Activated CD8-positive, alpha-beta memory T cell treated with anti-CD3 and anti-CD28 coated beads, Interleukin-2, amount 10 ng/mL, durations not matched to agents 7 days and 5 days (primary cell): ENCODE measurements at places on chromosomes 2 and 18.

DNA sequence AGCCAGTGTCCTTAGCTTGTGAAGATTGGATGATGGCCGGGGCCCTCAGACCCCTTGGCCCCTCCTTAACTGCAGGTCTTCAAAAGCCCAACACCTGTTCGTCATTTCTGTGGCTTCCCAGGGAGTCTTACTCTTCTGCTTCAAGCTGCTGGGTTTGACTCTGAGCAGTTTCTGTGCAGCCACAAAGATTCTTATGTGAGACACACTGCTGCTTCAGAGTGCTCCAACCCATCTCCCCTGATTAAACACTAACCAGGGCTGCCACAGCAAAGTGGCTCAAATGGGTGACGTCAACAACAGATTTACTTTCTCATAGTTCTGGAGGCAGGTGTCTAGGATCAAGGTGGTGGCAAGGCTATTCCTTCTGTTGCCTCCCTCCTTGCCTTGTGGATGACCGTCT, 40.8 kb downstream of the TSN start:
- no peak for DNase-seq

DNA sequence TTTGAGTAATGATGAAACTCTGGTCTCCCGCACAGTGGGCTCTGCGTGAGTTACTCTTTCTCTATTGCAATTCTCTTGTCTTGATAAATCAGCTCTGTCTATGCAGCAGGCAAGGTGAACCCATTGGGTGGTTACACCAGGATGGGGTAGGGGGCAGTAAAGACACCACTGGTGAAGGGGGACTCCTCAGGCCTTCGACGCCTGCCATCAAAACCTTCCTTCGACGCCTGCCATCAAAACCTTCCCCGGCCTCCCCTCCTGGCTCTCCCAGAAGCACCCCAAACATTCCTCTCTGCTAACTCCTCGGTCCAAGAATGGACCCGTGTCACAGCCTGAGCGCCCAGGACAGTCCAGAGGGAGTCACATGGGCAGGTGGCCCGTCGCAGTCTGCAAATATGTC, 4.8 kb upstream of the STARD7 start:
- no peak for DNase-seq

- DNase-seq, result no peak
These were observed 175.5 kb downstream of the AGAP1 start for GRCh38 chr2:235669269-235669831.

DNA sequence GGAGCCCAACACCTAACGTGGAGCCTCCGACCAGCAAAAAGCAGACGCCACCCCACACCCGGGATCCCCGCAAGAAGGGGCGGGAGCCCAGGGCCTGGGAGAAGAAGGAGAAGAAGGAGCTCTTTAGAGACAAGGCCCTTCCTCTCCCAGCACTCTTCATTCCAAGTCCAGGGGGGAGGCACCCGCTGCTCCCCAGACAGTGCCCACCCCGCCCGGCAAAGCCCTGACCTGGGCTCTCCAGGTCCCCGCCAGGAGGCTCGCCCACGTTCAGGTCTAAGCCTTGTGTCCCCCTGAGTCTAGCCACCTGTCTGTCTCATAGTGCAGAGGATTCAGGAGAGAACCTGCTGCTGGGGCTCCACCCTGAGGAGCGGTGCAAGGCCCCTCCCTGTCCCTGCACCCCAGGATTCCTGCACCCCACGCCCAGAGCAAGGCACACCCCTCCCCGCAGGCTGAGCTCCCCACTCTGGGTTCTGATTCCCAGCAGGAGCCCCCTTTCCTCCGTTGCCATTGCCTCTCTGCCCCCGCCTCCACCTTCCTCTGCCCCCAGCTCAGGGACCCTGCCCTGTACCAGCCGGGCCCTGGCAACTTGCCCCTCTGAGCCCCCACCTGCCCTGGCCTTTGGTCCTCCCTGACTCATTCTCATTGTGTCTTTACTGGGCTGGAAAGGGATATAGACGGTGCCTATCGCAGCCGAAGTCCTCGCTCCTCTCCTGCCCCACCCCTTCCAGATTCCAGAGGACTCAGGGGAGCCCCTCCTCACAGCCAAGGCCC, 33.5 kb upstream of the GPC1 start:
- no peak for DNase-seq

- no peak for DNase-seq
These were observed 126.0 kb upstream of the MSH6 start for GRCh38 chr2:47656715-47657600.

- DNase-seq, result no peak
These were observed 340.1 kb downstream of the ZNF804A start for GRCh38 chr2:184938221-184938985.

DNA sequence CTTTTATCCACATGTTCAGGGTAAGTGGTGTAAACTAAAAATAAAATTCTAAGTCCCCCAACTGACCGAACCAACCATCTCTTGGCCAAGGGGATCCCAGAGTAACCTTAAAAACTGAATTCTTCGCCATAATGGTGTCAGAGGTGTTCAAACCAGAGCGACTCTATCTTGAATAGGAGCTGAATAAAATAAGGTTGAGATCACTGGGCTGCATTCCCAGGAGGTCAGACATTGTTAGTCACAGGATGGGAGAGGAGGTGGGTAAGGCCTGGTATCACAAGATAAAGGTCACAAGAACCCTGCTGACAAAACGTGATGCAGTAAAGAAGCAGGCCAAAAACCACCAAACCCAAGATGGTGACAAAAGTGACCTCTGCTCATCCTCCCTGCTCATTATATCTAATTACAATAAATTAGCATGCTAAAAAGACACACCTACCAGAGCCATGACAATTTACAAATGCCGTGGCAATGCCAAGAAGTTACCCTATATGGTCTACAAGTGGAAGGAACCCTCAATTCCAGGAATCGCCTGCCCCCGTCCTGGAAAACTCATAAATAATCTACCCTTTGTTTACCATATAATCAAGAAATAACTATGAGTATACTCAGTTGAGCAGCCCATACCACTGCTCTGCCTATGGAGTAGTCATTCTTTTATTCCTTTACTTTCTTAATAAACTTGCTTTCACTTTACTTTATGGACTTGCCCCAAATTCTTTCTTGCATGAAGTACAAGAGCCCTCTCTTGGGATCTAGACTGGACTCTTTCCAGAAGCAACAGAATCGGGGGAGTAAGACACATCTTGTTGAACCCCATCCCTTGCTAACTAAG, 302.4 kb downstream of the STK39 start:
- no peak for DNase-seq

DNA sequence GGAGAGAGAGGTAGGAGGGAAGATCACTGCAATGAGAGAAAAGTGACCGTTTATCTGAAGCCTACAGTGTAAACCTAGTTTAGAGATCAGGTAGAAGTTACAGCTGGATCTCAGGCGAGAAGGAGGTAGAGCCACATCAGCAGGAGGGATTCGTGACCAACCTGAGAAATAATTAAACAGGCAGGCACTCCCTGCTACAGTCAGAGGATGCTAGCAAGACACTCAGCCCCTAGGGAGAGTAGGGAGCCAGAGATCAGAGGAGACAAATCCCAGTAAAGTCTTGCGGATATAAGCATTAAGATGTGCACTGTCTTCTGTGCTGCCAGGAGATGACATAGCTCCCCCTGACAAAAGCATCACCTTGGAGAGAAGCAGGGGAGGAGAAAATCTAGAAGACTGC, 629.1 kb upstream of the SLC39A10 start:
- no peak for DNase-seq

DNA sequence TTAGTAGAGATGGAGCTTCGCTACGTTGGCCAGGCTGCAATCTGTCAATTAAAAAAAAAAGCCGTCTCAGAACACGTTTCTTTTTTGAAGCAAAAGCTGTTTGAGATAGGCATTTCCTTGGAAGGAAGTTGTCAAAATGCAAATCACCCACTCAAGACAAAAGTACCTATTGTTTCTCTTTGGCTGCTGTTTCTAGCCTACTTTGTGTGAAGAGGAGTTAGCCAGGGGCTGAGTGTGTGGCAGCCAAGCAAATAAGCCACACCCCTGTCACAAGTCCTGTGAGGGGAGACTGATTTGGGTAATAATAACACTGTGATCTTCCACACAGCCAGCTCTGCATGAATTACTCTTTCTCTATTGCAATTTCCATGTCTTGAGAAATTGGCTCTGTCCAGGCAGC, 47.4 kb upstream of the CDCA7 start:
- no peak for DNase-seq

DNA sequence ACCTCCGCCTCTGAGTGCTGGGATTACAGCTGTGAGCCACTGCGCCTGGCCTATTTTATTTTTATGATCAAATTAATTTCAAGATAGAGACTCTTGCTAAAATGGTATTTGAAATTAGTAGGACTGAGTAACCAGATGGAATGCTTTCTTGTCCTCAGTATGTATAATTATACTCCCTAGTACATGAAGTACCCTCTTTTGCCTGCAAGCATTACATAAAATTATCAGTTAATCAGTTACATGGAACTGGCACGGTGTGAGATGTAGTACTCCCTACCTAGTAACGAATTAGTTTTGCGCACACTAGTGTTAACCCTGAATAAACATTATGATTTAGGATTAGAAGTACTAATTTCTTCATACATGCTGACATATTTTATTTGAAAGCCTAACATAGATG, 41.6 kb downstream of the RBBP8 start:
- DNase-seq, result no peak

DNA sequence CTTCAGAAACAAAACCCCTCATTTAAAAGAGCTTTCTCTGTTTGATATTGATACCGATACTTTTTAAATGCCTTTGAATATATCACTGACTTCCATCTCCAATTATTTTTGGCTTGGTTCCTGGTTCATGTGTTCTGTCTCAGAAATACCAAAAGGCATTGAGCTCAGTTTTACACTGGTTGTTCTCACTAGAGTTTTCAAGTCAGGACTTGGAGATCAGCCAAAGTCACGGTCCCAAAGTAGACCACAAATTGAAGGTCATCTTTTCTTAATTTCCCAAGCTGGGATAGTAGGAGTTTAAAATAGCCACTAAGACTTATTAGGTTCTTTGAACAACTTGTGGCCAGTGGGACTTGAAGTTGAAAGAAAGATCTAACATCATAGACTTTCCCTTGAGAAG, 24.2 kb downstream of the DHRS9 start:
- no peak for DNase-seq

DNA sequence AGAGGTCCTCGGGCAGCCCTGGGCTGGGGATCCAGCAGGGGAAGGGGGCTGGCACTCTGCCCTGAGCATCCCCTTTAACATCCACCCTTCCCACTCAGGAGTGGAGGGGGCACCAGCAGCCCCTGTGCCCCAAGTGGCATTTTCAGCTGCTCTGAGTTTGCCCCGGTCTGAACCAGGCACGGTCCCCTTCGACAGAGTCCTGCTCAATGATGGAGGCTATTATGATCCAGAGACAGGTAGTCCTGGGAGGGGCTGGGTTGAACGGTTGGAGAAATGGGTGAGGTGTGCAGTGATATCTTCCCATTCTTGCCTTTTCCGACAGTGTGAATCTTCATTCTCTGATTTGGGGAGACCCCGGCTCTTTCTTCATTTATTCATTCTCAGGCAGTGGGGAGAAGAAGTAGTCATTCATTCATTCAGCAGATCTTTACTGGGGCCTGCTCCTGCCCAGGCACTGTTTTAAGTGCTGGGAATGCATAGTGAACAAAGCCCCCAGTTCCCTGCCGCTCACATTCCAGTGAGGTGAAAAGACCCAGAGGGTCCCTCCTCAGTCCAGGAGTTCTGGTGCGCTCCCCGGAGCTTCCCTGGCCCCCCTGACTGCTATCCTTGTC, 1.4 kb upstream of the KHK start:
- no peak for DNase-seq

DNA sequence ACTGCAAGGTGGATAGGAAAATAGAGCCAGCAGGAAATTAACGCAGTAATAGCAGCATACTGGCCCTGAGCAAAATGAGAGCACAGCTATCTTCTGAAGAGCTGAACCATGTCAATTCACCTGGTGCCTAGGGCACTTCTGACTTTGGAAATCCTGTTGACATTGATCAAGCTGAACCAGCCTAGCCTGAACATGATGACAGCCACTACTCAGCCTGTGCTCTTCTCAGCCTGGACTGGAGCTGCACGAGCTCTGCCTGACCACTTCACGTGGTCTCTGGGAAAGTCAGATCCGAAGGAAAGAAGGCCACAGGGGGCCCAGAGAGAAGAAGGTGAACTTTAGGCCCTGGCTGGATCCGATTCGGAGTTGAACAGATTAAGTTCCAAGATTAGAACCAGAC, 421.9 kb downstream of the LPIN1 start:
- DNase-seq, result no peak

GRCh38 chr2:59029058-59029457, 787.9 kb upstream of the FANCL start:
- DNase-seq, result no peak

DNA sequence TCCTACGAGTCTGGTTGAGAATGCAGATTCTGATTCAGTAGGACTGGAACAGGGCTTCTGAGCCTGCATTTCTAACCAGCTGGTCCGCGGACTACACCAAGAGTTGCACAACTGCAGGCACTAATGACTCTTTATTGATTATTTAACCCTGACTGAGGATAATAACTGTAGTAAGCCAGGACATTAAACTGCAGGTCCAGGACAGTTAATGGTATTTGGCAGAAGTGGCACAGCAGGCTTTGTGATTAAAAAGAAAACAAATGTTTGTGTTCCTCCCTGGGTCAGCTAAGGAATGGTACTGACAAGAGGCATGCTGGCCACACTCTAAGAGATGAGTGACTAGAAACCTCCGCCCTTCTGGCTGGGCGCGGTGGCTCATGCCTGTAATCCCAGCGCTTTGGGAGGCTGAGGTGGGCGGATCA, 59.4 kb downstream of the ALPK2 start:
- DNase-seq, result no peak

DNA sequence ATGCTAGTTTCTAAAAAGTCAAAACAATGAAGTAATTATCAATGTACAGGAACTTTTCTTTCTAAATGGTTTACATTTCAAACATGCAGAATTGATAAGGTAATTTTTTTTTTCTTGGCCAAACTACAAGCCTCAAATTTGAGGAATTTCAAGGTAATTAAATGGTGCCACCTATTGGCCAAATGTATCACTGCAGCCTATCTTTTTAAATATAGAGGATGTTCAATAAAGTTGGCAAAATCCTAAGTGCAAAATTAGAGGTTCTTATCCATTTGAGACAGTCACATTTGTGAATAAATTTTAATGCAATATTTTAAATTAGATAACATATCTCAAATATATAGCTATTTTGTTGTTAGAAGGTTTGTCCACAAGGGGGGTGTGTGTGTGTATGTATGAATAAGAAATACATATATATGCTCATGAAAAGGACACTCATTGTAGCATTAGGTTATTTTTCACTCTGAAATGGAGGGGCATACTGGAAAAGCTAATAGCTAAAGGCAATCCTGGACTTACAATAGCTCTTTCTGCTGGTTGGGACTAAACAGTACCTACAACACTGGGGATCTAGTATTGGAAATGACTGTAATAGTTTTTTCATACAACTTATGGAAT, 26.2 kb downstream of the MMADHC start:
- no peak for DNase-seq
